Hair follicular keratinocyte (primary cell): ENCODE measurements at places on chromosomes 2 and 18. TPM values are rescaled to one million over a fixed set of nuclear protein-coding genes. Genes with fewer than 3 reads are reported as not detected.

The CHST9 gene
- 0.16 TPM in 1 of 2 replicates, not detected in the other for total RNA-seq

The SERPINB10 gene
- 0.08 TPM in 1 of 2 replicates, not detected in the other for total RNA-seq

The GCKR gene
- not detected in 2 replicates for total RNA-seq

The GAREM2 gene
- total RNA-seq = 0.19 and 0.94 TPM in 2 replicates

The PDE11A gene
- total RNA-seq = not detected in 2 replicates

The UGT1A5 gene
- total RNA-seq = not detected in 2 replicates

The DSG1 gene
- total RNA-seq = 0.38 and 0.55 TPM in 2 replicates

The NABP1 gene
- total RNA-seq = 20.5 and 24.0 TPM in 2 replicates
